Epithelial cell of esophagus (primary cell): ENCODE measurements at places on chromosomes 7 and 10.
A peak's percentile ranks its signal among the peaks of the same experiment; 100 is the strongest.

- no peak for DNase-seq
Observed at GRCh38 chr10:81027223-81027622, 489.5 kb downstream of the SH2D4B start.

- DNase-seq: no peak
Observed at GRCh38 chr10:33201056-33201780, 133.2 kb downstream of the NRP1 start.

- DNase-seq: no peak
Observed at GRCh38 chr7:117179701-117180100, 143.2 kb downstream of the WNT2 start.

DNA sequence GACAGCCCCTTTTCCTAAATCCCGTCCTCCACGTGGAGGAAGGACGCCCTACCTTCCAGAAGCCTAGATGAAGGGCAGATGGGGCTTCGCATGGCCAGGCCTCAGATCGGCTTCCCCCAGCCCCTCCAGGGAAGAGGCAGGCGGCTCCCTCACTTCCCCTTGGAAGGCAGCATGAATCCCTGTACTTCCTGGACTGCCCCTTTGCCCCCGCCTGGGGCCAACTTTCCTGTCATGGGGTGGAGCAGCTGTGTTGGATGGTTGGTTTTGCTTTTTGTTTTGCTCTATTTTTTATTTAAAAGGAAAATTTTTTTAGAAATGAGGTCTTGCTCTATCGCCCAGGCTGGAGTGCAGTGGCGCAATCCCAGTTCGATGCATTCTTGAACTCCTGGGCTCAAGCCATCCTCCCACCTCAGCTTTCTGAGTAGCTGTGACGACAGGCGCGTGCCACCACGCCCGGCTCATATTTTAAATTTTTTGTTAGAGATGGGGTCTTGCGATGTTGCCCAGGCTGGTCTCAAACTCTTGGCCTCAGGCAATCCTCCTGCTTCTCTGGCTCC, 27.2 kb downstream of the GTF2IRD1 start:
- DNase-seq: peak; percentile 54

DNA sequence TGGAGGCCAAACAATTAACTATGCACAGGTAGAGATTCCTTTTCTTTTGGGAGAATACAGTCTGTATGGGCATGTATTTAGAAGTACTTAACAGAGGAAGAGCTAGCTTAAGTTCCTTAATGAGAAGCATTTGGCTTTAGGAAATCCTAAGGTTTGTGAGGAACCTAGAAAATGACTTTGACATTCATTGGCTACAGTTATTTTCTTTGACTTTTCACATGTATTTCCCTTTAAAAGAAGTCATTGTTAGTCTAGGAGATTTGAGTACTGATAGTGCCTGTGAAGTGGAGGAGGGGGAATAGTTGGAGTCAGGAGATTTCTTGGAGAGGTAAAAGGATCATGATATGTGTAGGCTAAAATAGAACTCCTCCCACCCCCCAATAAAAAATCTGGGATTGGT, 3.6 kb downstream of the HELLS start:
- DNase-seq: no peak

DNA sequence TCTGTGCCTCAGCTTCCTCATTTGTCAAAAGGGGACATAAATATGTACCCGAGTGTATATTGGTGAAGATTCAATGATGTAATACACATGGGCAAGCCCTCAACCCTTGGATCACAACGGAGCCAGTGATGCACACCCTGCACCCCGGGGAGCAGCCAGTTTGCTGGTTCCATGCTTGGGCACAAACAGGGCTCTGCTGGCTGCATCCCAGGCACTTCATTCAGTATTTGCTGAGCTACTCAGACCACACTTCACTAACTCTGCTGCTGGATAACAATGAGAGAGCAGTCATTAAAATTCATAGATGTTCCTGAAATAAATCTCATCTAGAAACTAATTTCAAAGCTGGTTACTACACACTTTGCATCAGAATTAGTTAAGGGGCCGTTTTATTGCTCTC, 72.0 kb downstream of the SCRN1 start:
- no peak for DNase-seq
